ENCODE measurements at places on chromosomes 3 and 15.

- DNase-seq, result no peak
Measured at GRCh38 chr3:9069971-9070370, 106.7 kb upstream of the RAD18 start.

- DNase-seq, result no peak
Measured at GRCh38 chr3:31053299-31053698, 158.8 kb upstream of the GADL1 start.

DNA sequence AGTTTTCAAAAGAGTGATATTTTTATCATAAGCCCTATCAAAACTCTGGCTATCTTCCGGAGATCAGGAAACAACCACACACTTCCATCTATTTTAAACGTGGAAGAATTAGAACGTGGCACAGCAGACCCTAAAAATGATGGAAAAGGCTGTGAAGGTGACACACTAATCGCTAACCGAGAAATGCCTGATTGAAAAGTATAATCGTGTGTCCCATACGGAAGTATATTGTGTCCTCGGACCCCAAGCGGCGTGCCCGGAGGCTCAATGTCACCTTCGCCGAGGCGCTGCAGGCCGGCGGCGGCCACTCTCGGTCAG, 642 bp downstream of the COX5A start:
- DNase-seq, result no peak

DNA sequence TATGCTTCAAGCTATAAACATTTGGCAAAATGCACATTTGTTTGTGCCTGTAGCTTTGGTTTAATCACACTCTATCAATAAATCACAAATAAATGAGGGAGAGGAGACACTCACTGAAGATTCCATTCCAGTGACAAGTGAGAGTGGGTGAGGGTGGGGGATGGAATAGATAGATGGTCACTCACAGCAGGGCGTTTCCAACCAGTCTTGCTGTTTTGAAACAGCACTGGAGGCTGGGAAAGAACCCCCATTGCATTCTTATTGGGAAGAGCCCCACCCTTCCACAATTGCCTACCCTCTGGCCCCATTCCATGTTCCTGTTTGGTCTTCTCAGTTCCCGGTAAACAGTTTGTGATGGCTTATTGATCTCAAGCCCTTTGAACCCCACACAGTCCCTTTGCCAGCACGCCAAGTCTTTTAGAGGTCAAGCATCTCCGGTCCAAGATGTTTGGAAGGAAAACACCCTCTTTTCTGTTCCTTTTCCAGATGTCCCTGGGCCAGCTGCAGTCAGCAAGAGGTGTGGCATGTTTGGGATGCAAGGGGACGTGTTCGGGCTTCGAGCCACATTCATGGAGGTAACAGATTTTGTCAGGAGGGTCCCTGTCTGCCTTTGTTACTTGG, 30.7 kb downstream of the LMCD1 start:
- DNase-seq, result no peak

- no peak for DNase-seq
Measured at GRCh38 chr3:13746385-13746784, 133.5 kb downstream of the WNT7A start.

DNA sequence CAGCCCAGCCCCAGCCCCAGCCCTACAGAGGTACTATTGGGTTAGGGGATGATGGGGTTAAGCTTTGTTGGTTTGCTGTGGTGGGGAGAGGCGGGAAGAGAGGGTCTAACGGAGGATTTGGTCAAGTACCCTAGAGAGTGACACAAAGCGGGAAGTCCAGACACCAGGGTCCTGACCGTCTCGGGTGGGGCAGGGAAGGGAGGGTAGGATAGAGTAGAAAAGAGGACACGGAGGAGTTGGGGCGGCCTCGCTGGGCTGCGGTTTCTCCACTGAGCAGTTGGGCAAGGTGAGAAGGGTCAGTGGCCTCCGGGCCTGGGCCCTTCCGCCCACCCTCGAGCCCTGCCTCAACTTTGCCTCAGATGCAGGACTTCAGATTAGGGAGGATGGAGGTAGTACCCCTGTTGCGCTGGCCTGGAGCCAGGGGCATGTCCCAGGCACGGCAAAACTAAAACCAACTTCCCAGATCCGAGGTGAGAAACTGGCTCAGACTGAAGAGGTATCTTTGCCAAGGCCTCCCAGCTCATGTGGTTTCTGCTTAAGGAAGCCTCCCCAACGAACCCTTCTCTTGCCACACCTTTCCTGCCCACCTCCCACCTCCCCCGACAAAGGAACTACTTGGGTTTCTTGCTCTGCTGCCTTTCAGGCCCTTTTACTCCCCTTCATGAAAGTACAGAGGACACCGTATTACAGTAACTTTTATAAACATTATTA, 551 bp downstream of the PML start:
- DNase-seq, result no peak

DNA sequence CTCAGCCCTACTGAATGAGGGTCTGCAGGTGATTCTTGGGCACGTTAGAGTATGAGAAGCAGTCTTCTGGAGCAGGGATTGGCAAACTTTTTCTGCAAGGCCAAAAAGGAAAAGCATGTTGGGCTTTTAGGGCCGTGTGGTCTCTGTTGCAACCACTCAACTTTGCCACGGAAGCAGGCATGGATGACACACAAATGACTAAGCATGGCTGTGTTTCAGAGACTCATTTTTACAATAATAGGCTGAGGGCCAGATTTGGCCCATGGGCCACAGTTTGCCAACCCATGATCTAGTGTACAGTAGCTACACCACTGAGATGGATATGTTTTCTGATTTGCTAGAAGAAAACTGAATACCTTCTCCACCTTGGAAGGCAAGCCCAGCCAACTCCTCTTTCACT, 66.1 kb upstream of the PRICKLE2 start:
- DNase-seq, result no peak

DNA sequence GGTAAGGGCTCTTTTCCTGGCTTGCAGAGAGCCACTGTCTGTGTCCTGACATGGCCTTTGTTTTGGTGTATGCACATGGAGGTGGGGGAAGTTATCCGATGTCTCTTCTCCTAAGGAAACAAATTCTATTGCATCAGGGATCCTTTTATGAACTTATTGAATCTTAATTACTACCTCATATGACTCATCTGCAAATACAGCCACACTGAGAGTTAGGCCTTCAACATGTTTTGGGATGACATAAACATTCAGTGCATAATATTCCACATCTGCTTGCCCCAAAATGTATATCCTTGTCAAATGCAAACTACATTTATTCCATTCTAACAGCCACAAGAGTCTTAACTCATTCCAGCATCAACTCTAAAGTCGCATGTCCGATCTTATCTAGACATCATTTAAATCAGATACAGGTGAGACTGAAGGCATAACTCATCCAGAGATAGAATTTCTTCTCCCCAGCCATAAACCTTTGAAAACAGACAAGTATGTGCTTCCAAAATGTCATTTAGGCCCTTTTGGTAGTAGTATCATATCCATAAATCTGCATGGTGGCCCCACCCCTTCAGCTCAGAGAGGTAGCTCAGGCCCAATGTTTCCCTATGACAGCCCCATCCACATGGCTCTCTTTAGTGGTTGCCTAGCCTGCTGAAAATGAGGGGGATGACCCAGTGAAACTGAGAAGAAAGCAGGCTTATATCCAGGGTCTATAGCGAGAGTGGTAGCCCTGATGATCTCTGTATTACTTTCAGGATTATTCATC, 289.5 kb upstream of the ALCAM start:
- no peak for DNase-seq
